ENCODE measurements at places on chromosomes 3 and 15. TPM values are rescaled to one million over a fixed set of nuclear protein-coding genes. Genes with fewer than 3 reads are reported as not detected.

The LMAN1L gene
- not detected for total RNA-seq

The SLC35A5 gene
- total RNA-seq: 14.2 TPM

The SCN11A gene
- total RNA-seq: not detected

The TMC3 gene
- total RNA-seq: not detected

The PPP1R14D gene
- total RNA-seq: not detected
